ENCODE measurements at places on chromosomes 1 and 21.

DNA sequence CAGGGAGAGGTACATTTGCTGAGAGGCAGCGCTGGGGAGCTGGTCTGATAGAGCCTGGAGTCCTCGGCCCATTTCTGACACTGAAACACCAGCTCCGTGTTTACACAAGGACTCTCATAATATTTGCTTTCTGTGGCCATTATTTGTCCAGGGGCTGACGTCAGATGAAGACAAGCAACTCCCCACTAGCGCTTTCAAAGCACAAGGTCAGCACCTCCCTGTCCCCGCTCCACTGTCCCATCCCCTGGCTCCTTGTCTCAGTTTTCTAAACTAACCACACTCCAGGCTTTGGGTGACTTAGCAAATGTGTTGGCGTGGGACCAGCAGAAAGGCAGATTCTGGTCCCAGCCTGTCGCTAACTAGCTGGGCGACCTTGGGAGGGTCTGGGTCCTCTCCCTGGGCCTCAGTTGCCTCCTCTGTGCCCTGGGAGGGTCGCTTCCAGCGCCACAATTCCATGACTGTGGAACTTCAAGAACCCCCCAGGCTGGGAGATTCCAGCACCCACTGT, 37.4 kb upstream of the ZBTB40 start:
- DNase-seq = peak; percentile 99

GRCh38 chr1:202283991-202284390, 57.7 kb downstream of the UBE2T start:
- no peak for DNase-seq

DNA sequence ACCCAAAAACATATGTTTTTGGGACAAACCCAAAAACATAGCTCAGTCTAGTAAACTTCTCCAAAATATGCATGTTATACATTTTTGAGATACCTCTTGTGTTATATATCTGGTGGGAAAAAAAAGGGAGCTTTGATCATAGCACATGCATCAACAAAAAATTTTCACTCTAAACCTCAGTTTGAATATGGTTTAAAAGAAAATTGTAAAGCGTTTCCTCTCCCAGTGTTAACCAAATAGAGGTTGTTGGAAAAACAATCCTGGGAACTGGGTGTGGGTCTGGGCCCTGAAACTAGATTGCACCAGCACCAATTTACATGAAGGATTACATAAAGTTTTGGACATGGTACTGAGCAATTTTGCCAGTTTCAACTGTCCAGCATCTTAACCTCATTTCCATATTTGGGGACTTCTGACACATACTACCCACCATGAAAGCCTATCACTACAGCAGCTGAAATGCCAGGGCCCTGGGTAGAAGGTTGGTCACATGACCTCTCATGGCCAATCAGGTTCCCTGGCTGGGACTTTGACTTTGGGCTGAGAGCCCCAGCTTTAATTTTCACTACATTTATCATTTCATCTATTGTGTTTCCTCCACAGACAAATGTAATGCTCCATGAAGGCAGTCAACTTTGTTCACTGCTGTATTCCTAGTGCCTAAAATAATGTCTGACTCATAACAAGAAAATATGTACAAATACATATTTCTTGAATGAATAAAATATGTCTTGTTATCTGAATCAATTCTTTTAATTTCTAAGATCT, 150.7 kb downstream of the SETD4 start:
- DNase-seq = no peak

- no peak for DNase-seq
Measured at GRCh38 chr1:57109883-57110282, 144.1 kb upstream of the C8B start.

GRCh38 chr1:150544204-150544603, 5.0 kb upstream of the ADAMTSL4 start:
- DNase-seq = no peak

GRCh38 chr1:28548318-28548717, 4.6 kb upstream of the TRNAU1AP start:
- DNase-seq = no peak

DNA sequence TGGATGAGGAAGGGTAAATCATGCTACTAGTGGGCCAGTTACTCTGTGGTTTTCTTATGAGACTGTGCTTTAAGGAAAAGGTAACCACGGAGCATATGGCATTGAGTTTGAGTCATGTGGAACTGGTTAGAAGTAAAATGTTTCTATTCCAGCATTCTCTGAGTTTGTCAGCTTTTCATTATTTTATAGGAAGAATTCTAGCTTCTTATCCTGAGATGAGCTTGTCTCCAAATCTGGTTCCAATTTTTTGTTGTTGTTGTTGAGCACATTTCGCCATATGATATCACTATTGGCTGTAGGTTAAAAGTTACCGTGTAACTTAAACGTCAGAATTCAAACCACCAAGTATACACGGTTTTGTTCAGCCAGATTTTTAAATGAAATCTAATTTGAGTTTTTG, 69.9 kb downstream of the ATF6 start:
- no peak for DNase-seq

DNA sequence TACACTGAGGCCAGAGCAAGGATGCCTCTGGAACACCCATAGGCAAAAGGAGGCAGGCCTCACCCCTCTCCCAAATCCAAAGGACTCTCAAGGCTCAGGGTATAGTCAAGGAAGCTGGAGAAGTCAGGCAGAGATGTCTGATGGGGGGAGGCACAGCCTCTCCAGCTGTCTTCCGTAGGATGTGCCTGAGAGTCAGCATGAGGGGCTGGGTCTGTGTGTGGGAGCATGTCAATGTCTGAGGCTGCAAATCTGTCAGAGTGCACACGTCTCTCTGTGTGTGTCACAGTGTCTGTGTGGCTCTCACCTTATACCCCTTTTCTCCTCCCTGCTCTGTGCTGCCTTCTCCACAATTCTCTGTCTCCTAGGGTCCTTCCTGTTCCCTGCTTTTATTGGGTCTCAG, 4.0 kb downstream of the HPCAL4 start:
- no peak for DNase-seq

GRCh38 chr1:115757326-115757725, 11.2 kb downstream of the CASQ2 start:
- DNase-seq = no peak

GRCh38 chr1:115113766-115114165, 24.5 kb upstream of the TSPAN2 start:
- no peak for DNase-seq

DNA sequence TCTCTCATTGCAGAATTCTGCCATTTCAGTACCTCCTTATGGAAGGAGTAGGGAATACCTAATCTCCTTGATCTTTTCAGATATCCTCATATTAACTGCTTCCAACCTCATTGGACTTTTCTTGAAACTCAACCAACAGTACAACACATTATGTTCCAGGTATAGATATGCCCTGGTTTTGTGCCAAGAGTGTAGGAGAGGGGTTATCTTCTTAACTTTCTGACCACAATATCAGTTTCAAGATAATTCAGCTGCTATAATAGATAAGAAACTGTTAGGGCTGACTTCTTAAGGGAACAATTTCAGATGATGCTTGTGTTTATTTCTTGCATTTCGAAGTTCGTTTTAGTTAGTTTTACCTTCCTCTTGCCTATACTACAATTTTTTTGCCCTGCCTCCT, 2.1 kb upstream of the LPGAT1 start:
- DNase-seq = no peak

GRCh38 chr1:206912445-206913095, 9.2 kb downstream of the FCMR start:
- peak; percentile 92 for DNase-seq

GRCh38 chr1:1079408-1080121, 5.5 kb upstream of the RNF223 start:
- peak; percentile 94 for DNase-seq

- no peak for DNase-seq
Measured at GRCh38 chr1:34911465-34911864, 18.0 kb downstream of the DLGAP3 start.

DNA sequence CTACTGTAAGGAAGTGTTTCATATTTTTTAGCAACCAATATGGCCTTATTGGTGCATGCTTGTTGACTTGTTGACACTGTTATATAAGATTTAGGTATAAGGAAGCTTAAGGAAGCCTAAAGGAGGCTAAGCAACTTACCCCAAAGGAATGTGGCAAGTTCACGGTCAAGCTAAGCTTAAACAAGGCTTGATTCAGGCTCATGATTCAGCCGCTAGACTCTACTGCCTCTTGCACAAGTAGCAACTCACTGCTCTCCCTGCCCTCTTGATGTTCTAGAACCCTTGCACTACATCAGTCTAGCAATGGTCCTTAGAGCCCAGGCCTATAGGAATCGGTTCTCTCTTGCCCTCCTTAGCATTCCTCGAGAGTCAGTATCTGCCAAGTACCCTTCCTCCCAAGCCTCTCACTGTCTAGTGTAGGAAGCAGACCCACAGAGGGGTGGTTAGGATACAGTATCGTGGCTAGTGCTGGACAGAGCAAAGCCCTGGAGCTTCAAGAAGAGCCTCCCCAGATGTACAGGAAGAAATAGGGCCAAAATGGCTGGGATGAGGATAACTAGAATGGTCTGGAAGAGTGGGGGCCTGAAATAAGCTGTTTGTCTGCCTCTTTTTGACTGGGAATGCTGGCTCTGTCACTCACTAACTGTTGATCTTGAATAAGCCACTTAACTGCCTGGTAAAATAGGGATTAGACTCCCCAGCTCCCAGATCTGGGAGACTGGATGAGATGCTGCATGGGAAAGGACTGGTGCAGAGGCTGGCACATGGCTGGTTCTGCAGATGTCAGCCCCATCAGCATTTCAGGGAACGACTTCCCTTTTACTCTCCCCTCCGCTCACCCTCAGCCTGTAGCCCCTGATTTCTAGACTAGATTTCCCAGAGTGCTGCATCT, 122.2 kb downstream of the NAV1 start:
- DNase-seq = no peak

DNA sequence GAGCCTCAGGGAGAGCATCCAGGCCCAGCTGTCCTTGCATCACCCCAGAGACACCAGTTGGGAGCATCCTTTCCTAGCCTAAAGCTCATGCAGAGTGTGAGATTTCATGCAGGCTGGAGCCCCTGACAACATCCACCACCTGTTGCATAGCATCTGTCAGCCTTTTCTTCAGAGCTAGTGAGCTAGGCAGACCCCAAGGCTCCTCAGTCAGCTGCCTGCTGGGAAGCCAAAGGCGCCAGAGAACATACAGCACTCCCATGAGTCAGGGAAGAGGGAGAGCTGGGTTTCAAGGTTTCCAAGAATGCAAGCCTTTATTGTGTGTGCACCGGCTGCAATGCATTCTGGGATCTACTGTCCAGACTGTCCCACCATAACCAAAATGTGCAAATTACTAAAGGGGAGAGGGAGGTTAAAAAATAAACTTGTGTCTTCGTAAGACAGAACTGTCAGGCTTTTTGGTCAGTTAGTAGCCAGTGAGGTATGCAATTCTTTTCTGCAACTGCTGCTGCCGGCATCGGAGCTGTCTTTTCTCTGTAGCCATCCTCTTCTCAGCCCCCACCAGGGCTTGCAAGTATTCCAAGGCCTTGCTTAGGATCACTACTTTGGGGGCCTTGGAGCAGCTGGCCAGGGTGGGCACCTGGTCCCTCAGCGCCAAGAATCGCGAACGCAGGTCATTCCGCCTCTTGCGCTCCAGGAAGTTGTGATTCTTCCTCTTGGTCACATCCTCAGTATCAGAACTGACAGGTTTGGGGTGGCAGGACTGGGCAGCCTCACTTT, 4.6 kb downstream of the MYCL start:
- DNase-seq = no peak

GRCh38 chr1:228405979-228406228, 731 bp downstream of the TRIM11 start:
- DNase-seq = no peak

GRCh38 chr1:11526071-11526895, 47.3 kb downstream of the DISP3 start:
- no peak for DNase-seq
